Mesothelial cell of epicardium (in vitro differentiated cells): ENCODE measurements at places on chromosomes 1 and 21.

GRCh38 chr1:81619156-81619555 lies 181.6 kb upstream of the ADGRL2 start:
- no peak for DNase-seq

- DNase-seq: no peak
These were observed 640.4 kb upstream of the ADGRL4 start for GRCh38 chr1:79646880-79647279.

DNA sequence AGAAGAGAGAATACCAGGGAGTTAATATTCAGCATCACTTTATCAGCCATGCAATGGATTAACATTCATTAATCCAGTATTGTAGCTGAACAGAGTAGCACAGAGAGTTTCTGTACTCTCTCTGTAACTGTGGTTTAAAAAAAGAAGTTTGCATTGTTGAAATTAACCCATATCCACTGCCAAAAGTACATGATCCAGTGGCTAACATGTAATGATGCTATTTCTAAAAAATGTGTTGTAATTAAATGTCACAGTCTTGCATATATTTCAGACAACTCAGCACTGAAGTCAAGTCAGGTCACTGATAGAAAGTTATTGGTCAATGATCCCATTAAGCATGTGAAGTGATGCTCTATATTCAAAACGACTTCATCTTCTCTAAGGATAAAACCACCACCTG lies 141.3 kb downstream of the NRIP1 start:
- no peak for DNase-seq

DNA sequence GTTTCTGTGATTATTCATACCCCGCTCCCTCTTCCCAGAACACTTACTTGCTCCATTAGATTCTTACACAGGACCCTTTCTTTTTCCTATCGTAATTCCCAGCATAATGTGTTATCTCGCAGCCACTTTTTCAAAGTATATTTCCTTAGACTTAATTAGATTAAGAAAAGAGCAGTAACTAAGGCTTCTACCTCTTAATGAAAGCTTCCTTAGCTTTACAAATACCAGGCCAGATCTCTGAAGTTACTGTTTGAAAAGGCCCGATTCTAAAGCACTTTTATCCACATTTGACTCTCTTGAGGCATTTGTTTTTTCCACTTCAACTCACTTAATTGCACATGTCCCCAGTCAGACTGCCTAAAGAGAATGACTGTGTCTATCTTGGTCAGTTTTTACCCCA lies 1264.3 kb upstream of the ADGRL2 start:
- DNase-seq: no peak

- DNase-seq: no peak
These were observed 21.1 kb downstream of the CLDN8 start for GRCh38 chr21:30194701-30195299.

GRCh38 chr1:27293915-27294314 lies 28.0 kb upstream of the TMEM222 start:
- no peak for DNase-seq

- DNase-seq: no peak
These were observed 792.8 kb downstream of the ADGRL2 start for GRCh38 chr1:82593561-82593960.

DNA sequence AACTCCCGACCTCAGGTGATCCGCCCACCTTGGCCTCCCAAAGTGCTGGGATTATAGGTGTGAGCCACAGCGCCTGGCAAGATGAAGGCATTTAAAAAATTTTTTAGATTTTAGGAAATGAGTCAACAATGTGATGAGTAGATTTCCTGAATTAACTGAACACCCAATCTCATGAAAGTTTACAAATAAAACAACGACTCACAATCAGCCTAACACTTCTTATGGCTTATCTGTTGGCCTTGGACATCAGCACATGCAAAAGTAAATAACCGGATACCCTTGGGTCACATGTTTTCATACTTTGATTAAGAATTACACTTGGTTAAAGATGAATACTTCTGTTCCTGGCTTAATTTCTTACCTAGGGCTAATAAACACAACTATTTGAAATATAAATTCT lies 3.0 kb downstream of the GNG12 start:
- no peak for DNase-seq

DNA sequence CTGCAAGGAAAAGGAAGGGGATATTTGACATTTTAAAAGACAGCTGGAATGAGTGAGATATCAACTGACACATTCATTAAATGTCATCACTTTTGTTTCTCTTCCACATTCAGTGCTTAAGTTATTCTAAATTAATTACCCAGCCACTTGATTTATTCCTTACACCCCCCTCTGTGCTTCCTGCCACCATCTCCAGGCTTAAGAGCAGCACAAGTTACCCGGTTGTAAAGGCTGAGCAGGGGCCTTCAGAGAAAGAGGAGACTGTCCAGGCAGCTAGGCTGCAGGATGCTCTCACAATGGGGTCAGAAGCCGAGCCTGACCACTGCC lies 71.4 kb downstream of the SYT6 start:
- no peak for DNase-seq

DNA sequence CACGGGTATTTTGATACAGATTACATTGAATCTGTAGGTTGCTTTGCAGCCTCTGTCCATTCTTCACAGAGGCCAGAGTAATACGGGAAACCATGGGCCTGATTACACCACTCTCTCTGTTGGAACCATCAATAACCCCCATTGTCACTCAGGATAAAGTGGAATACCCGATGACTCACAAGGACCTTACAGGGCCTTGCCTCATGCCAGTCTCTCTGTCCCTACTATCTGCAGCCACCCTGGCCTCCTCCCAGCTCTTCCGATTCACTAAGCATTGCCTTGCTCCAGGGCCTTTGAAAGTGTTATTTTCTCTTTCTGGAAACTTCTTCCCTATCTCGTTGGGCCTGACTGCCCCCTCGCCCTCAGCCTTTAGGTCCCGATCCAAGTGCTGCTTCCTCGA lies 61.7 kb downstream of the HMGB4 start:
- no peak for DNase-seq

GRCh38 chr21:44552136-44552535 lies 831 bp upstream of the KRTAP10-2 start:
- no peak for DNase-seq

DNA sequence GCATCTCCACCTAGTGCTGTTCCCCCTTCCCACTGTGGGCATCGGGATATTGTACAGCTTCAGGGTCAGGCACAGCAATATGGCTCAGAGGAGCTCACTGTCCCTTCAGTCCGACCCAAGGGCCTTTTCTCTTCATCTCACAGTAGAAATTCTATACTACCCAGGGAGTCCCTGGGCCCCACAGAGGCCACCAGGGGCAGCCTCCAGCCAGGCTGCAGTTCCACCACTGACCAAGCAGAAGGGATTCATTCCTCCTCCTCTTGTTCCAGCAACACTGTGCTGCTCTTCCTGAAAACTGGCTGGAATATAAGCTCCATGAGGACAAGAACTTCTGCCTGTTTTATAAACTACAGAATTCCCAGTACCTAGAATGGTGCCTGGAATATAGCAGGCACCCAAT lies 70.5 kb downstream of the CD34 start:
- no peak for DNase-seq

DNA sequence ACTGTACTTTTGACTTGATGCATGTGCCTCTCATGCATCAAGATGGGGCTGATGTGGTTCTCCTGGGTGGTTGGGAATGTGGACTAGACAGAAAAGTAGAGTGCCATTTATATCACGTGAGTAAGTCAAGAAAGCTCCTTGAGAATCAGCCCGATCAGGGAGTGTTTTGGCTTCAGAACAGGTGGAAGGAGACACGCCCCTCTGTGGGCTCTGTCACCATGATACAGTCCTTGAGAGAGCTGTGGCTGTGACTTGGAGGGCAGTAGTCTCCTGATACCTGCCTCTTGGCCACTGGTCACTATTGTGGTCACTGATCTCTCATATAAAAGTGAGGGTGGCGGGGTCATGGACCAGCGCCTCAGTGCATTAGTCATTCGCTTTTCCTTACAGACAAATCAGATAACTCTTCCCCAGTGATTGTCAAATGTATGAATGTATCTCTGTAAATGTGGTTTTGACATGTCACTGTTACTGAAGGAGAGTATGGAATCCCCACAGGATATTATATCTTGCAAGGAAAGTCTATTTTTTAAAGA lies 8.9 kb upstream of the C4BPB start:
- DNase-seq: no peak

DNA sequence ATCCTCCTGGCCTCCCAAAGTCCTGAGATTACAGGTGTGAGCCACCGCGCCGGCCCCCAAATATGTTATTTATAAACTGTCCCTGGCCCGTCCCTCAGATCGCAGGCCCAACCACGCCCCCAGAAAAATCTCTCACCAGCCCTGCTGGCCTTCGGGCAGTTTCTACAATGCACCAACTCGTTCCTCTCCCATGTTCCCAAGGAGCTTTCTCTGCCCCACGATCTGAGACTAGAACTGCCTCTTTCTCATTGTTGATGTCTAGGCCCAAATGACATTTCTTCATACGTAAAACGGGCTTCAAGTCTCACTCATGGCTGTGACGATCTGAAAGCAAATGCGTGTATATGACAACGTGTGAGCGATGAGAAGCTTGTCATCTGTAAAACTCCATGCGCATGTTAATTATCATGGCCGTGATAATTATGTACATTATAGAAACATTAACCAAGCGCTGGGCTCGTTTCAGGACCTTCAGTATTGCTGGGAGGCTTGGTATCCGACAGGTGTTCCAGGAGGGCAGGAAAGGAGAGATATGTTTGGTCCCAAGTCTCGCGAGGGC lies 748 bp upstream of the NIPAL3 start:
- no peak for DNase-seq

- no peak for DNase-seq
These were observed 45.2 kb downstream of the CLEC20A start for GRCh38 chr1:178451529-178451928.

- no peak for DNase-seq
These were observed 176.9 kb upstream of the DEPDC1 start for GRCh38 chr1:68673771-68674170.

GRCh38 chr1:221947731-221948130 lies 205.8 kb upstream of the DUSP10 start:
- no peak for DNase-seq

DNA sequence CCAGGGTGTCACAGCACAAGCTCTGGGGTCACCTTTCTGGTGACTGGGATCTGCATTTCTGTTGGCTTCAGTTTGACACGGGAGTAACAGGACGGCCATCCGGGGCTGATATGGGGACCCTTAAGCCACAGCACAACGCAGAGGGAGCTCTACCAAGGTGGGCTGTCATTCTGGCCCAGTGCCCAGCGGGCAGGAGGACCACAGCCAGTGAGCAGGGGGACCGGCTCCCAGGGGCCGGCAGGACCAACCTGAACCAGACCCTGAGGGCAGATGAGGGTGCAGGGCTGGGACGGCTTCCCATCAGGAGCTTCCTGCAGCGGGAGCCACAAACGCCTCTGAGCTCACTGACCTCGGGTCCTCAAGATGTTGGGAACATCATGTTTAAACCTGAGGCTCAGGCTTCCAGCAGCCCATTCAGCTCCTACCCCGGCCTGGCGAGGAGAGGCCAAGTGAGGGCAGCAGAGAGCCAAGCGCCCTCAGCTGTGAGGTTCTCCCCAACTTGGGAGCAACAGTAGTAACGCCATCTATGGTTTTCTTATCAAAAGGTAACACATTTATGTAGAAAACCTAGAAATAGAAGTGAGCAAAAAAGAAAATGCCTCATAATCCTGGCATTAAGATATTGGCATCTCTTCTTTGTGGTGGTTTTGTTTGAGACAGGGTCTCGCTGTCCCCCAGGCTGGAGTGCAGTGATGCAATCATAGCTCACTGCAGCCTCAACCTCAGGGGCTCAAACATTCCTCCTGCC lies 26.8 kb downstream of the TMEM201 start:
- no peak for DNase-seq

GRCh38 chr1:227152525-227152924 lies 165.8 kb downstream of the CDC42BPA start:
- DNase-seq: no peak

GRCh38 chr1:193567937-193568336 lies 381.5 kb upstream of the B3GALT2 start:
- DNase-seq: no peak

GRCh38 chr1:51506537-51506936 lies 12.5 kb downstream of the EPS15 start:
- DNase-seq: no peak

GRCh38 chr1:119266386-119266785 lies 102.2 kb upstream of the HAO2 start:
- DNase-seq: no peak

DNA sequence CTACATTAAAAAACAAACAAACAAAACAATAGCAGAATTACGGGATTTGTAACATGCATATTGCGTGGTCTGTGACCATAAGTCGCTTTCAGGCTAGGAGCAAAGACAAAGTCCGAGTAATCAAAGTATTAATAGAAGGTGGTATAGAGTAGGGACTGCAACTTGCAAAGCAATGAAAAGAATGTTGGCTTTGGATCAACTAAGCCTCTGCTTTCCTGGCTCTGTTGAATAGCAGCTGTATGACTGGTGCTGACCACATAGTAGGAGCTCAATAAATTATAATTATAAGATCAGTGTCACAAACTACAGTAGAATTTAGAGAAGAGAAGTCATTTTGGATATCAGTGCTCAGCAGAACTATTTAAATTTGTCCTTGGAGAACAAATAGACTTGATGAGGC lies 586.4 kb downstream of the DPYD start:
- no peak for DNase-seq

DNA sequence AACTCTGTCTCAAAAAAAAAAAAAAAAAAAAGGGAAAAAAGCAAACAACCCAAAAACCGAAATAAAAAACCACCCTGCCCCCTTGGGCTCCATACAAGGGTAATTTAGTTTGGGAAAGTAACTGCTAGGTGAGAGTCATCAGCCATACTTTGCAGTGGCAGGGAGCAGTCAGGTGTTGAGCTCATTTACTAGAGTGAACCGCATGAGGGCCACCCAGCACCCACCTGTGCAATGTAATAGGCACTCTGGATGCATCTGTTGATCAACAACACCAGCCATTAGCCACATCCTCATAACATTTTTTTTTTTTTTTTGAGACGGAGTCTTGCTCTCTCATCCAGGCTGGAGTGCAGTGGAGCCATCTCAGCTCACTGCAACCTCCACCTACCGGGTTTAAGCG lies 9.1 kb downstream of the INAVA start:
- DNase-seq: no peak

GRCh38 chr21:45827881-45828579 lies 153.5 kb upstream of the COL6A1 start:
- DNase-seq: no peak

DNA sequence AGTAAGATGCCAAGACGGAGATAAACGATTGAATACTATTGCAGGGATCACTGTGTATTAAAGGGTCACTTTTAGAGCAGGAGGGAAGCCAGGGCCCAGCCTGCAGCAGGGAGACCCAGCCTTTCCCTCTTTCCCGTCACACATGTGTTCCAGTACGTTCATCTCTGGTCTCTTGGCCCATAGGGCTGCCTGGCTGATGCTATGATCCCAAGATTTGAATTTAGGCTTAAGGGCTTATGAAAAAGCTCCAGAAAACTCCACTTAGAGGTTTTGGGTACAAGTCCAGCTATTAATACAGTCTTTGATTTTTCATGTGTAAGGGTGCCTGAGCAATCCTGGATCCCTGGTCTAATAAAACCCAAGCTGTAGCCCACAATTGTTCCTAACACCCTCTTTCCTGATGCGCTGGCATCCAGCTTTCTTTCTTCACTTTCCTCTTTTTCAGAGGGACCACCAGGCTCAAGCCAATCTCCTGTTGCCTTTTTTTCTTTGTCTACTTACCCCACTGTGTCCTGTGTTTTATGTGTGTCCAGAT lies 359.6 kb upstream of the USP24 start:
- DNase-seq: no peak
